Liver (tissue), 10 donors: ENCODE measurements at places on chromosomes 3 and 15.

DNA sequence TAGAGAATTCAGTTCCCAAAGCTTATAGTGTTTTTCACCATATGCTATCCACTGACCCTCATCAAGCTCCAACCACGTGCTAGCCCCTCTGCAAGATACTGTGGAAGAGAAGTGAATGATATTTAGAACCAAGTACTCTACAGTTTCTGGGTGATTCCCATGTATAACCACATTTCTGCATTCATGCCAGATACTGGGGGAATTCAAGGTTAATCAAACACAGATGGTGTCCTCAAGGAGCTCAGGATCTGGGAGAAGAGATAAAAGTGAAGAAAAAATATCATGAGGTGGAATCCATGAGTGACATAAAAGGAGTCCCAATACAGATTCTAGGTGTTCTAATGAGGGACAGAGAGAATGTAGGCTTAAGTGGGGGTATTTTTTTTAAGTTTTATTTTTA is 195.8 kb downstream of the FHIT start:
- DNase-seq = no peak

GRCh38 chr15:100405179-100405578 is 63.4 kb upstream of the ADAMTS17 start:
- DNase-seq = no peak

DNA sequence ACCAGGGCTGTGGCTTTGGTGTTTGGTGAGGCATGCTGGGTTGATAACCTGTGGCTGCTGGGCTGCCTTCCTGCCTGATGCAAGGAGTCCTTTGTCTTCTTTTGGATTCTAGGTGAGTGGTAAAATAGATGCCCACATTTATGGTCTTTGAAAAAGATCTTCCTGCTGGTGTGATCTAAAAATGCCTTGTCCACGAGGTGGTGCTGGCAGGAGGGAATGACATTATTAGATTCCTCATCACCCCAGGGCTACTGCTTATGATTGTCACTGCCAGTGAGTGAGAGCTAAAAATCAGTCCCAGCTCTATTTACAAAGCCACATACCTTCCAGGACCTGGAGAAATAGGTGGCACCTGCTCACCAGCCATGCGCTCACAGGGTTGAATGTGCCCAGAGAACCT is 355.5 kb upstream of the ROPN1 start:
- DNase-seq = no peak

- DNase-seq = no peak
Observed at GRCh38 chr3:178483704-178484103, 52.5 kb upstream of the KCNMB2 start.

GRCh38 chr3:46112984-46113383 is 85.7 kb upstream of the XCR1 start:
- DNase-seq = no peak

DNA sequence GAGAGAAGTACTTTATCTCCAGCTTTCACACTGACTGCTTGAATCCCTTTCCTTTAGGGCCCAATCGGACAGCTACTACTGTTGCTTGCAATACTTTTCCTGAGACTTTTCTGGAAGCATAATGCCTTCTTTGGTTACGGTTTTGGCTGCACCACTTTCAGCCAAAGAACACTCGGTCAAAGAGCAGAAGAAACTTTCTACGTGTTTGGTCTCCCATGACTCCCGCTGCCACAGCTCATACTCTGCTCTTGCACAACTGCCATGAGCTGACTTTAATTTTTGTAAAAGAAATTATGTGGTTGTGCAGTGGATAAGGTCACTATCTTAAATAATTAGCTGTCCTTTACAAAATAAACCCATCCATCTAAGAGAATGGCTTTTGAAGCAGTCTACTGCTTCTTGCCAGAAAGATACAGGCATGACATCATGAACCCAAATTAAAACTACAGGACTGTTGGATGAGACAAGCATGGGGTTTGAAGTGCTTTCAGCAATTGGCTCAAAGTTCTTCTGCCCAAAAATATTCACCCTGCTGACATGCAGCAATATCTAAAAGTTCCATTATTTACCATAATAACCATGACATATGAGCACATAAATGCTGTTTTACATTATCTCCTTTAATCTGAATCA is 42.0 kb downstream of the PROS1 start:
- no peak for DNase-seq

- no peak for DNase-seq
Observed at GRCh38 chr3:48270306-48270705, 29.4 kb downstream of the ZNF589 start.

DNA sequence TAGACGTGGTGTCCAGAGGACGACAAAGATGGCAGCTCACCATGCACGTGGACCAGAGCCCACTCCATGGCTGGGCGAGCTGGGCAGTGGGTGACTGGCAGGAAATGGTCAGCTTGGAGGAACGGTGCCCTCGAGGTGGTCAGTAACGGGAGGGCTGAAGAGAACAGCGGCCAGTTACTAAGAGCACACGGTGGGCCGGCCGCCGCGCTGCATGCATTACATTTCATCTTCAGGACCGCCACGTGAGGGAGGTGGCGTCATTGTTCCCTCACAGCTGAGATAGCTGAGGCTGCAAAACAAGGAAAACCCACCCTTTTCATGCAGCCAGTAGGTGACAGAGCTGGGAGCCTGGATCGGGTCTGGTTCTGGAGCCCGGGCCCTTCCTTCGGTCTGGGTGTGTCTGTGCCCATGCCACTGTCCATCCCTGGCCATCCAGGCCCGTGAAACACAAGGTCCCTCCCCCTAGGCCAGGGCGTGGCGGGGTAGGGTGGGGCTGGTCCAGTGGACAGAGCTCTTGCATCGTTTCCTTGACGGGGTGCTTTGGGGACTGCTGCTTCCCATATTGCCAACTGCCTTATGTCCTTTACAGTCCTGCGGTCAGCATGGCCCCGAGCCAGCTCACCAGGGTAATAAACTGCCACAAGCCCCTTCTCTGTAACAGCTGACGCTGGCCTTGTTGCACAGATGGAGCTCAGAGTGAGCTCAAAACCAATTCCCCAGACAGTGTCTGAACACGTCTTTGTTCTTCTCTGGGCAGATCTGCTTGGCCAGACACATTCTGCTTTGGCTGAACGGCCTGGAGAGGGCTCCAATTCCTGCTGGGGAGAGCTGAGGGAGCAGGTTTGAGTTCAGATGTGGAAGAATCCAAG is 51.8 kb downstream of the RGMA start:
- no peak for DNase-seq

GRCh38 chr3:113054552-113054951 is 63.8 kb downstream of the GTPBP8 start:
- DNase-seq = no peak

GRCh38 chr3:45571216-45571615 is 23.3 kb upstream of the LIMD1 start:
- no peak for DNase-seq

DNA sequence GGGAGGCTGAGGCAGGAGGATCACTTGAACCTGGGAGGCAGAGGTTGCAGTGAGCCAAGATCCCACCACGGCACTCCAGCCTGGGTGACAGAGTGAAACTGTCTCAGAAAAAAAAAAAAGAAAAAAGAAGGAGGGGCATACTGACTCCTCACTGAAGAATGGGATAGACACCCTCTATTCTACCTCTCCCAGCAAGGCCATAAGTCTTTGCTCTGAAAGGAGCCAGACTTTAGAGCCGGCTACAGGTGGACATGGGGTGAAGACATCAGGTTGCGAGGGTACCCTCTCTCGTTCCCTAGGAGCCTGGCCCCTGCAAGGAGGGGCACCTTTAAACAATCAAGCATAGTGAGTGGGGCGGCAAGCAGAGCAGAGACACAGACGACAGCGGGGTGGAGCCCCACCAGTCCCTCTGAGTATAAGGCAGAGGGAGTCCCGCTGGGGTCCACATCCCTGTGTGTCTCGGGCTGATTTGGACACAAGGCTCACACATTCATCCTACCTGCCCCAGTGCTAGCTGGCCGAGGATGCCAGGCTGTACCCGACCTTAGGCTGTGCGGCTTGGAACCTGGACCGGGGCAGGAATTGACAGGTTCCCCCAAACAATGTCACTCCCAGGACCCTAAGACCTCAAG is 1.1 kb downstream of the GRAMD2A start:
- no peak for DNase-seq

- DNase-seq = no peak
Observed at GRCh38 chr3:88779482-88779881, 327.9 kb upstream of the EPHA3 start.

GRCh38 chr3:169545606-169546005 is 117.9 kb downstream of the MECOM start:
- DNase-seq = no peak

DNA sequence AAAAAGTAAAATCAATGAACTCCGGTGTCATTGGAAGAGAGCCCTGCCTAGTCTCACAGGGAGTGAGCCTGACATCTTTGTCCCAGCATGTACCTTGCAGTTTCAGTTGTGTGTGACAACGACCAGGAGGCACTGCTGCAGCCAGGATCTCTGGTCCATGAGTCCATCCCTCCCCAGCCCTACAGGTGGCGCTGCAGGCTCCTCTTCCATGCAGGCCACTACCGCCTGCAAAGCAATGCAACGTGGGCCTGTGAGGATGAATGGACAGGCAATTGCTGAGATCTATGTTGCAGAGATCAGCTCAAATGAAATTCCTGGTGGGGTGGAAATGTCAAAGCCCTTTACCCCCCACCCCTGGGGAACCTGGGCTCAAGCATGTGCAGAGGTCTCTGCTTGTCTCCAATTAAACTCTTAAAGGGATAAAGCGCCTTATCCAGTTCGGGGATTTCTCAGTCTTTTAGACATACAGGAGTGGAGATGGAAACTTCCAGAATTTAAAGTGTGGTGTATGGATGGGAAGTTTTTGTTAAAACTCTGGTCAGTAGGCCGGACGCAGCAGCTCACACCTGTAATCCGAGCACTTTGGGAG is 35.8 kb downstream of the TKT start:
- DNase-seq = peak; percentile 91

GRCh38 chr3:43882976-43883680 is 192.4 kb downstream of the ABHD5 start:
- DNase-seq = no peak

DNA sequence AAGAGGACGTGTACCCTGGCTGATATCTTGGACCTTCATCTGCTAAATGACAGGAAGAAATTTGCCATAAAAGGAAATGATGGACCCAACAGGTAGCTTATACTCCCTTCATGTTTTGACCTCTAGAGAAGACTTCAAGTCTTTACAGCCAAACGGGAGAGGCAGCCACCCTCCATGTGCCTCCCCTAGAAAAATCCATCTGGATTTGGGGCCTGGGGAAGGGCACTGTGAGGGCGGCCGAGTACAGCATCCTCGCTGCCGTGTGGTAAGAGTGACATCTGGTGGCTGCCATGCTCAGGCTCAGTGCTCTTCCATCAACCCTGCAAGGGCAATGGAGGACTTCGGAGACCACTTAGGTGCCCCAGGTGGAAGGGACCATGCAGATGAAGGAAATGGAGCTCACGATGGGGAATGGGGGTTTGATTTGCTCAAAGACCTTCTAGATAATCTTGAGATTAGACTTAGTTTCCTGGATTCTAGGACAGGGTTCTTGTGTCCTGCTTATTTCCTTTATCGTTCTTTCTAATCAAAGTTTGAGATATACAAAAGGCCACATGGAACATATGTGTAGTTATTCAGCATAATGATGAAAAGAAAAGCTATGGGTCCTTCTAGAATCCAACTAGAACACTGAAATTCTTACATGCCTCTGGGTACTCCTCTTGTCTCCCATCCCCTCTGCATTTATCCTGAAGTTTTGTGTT is 44.4 kb downstream of the AQP9 start:
- DNase-seq = peak; percentile 46

- no peak for DNase-seq
Observed at GRCh38 chr3:380801-381200, 184.2 kb downstream of the CHL1 start.

DNA sequence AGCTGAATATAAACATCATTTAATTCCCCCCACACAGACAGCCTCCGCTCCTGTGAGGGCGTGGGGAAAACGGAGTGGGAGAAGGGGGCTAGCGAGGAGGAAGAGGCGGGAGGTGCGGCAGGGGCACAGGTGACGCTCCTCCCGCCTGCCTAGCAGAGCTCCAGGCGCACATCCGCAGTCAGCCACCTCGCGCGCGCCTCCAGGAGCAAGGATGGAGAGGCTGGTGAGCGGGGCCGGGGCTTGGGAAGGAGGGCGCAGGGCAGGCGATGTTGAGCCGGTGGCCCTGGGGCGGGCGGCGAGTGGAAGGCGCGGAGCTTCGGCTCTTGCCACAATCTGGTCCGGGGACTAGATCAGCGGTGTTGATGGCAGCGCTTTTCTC is at the start of gene CD200:
Gene CD200, plus strand, starts transcription at position 155 of the 379 bp plus-strand sequence. Its CDS starts 57 bp downstream, at position 212.
- peak; percentile 37 for DNase-seq

GRCh38 chr15:48520376-48521155 is 124.9 kb downstream of the FBN1 start:
- DNase-seq = no peak

- DNase-seq = no peak
Observed at GRCh38 chr3:24336101-24336500, 158.5 kb downstream of the THRB start.

DNA sequence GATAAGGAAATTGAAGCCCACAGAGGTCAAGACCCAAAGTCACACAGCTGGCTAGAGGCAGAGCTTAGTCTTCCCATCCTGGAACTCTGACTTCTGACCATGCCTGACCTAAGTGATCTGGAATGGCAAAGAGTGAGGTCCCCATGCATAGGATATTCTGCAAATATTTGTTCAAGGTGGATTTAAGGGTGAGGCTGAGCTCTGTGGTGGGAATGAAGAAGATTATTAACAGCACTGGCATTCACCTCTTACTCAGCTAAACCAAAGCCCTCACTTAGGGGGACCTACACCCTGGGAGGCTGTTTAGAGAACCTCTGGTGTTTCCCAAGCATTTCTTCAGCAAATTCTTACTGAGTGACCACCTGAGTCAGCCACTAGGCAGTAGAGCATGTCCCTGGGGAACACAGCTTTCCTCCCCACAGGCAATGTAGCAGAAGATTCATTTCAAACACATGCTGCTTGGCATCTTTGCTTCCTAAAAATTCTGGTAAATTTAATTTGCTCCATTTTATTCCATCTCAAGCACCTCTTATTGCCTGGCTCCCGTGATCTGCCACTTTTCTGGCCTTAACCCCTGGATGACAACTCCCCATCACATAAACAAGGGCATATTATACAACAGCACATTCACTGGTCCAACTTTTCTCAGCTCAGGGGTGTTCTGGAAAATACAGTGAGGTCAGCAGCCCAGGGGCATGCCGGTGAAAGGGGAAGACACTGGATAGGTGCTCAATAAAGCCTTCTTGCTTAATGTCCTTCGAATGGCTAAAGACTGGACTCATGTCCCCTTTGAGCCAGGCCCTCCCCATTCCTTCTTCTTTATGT is 176.0 kb downstream of the ABHD5 start:
- peak; percentile 10 for DNase-seq

- no peak for DNase-seq
Observed at GRCh38 chr3:143068059-143068458, 51.5 kb upstream of the CHST2 start.

- no peak for DNase-seq
Observed at GRCh38 chr3:13495351-13495813, 15.3 kb downstream of the HDAC11 start.

DNA sequence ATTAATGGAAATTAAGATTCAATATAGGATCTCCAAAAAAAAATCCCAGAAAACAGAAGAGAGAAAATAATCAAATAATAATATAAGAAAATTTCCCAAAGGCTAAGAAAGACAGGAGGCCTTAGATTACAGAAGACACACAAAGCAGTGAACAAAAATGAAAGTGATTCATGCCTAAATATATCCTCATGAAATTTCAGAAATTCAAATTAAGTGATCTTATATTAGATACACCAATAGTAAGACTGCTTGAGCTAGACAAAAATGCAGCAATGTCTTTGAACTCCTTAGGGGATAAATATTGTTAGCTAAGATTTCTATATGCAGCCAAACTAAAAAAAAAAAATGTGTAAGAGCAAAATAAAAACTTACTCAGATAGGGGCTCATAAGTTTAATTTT is 44.6 kb upstream of the ARPP21 start:
- no peak for DNase-seq

- DNase-seq = no peak
Observed at GRCh38 chr15:43150191-43150929, 17.0 kb downstream of the TMEM62 start.
